ENCODE measurements at places on chromosomes 1 and 21.

GRCh38 chr21:40165773-40166070, 298.5 kb downstream of the PCP4 start:
- DNase-seq: no peak

DNA sequence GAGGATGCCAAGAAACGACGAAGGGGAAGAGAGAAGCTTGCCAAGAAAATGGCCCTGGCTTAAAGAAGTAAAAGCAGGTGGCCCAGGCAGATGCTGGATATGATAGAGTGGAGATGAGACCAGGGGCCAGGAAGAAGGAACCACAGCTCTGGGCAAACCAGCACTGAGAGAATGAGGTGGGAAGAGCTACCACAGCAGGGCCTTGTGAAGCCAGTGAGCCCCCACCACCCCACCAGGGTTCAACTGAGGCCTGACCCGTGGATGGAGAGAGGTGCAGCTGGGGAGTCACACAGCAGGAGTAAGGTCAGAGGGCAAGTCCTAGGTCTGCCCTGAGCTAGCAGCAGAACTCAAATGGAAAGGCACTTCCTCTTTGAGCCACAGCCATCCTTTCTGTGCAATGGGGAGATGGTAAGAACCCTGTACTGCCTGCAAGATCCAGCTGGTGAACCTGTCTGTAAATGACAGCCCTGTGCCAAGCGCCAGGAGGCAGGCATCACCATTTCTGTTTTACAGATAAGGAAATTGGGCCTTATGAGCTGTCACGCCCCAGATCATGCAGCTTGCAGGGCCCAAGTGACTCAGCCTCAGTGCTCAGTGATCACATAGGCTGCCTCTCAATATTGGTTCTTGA, 8.5 kb downstream of the SH3BGRL3 start:
- DNase-seq: no peak

DNA sequence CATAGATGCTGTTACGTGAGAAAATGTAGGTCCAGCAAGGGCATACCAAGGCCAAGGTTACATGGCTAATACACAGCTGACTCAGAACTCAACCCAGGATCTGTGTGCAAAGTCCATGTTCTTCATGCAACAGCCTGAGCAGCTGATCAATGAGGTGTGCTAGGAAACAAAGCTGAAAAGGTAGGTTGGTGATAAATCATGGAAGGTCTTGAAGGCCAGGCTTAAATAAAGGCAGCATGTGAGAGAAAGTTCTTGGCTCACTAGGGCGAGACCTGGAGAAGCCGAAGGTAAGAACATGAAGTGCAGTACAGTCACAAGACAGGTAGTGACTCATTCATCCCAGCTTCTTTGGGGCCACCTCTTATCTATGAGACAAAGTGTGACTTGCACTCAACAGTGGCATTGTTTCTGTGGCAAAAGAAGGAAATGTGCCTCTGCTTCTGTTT, 33.4 kb downstream of the TLR5 start:
- DNase-seq: peak; percentile 42

GRCh38 chr1:245704765-245705164, 550.0 kb downstream of the KIF26B start:
- DNase-seq: no peak

- no peak for DNase-seq
Observed at GRCh38 chr1:77263708-77264107, 18.1 kb upstream of the AK5 start.
